DMS79 (cell line): ENCODE measurements at places on chromosomes 12 and 14.

DNA sequence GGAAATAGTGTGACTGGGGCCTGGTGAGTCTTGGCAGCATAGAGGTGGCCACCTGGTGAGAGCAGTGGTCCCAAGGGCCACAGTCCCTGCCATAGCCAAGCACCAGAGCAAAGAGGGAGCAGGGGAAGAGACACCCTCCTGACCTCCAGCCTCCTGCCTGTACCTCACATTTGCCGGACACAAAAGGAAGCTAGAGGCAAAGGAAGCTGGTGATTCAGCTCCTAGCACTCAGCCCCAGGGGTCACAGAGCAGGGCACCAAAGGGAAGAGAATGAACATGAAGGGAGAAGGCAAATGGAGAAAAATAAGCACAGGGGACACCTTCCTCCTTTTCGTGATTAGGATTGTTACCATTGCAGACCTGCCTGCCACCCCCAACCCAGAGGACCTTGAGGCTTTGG, 216.8 kb downstream of the ZFP36L1 start:
- no peak for DNase-seq

GRCh38 chr12:5200278-5201087, 156.8 kb downstream of the KCNA5 start:
- DNase-seq, result no peak

DNA sequence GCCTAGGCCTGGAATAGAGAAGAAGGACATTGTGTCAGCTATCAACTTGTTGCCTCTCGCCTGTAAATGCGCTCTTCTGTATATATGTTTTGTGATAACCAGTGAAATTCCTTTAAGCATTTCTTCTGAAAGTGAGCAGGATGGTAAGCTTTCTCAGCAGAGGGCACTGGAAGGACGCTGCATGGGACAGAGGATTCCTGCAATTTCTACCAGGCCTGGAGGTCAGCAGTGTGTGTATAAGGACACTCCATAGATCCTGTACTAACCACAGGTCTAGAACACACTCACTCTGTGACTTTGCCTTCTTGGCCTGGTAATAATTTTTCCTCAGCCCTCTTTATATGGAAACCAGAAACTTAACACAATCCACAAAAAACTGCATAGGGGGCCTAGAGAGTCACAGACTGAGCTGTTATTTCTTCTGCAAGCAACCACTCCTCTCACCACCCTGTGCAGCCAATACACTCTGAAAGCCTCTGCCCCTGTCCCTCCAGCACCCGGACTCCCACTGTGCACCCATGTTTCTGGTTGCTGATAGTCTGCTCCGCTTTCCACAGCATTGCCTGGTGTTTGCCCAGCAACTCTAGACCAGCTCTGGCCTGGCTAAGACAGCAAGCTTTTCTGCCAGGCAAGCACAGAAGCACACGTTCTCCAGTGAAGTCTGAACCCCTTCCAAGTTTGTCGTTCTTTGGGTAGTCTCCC, 94.0 kb upstream of the RMST start:
- no peak for DNase-seq

- DNase-seq, result no peak
Observed at GRCh38 chr12:82436354-82436753, 78.0 kb downstream of the METTL25 start.

DNA sequence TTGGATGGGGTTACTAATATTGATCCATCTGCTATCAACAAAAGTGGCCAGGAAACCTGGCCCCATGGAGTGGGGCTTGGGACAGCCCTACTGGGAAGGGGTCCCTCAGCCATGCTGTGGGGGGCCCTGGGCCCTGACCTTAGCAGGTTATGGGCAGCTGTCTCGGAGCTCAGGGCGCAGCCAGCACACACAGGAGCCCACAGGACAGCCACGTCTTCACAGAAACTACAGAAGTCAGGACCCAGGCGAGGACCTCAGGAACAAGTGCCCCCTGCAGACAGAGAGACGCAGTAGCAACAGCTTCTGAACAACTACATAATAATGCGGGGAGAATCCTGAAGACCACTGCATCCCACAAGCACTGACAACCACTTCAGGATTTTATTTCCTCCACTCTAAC, 11.9 kb upstream of the FKBP11 start:
- no peak for DNase-seq

GRCh38 chr12:118925407-118925806, 55.9 kb upstream of the SRRM4 start:
- DNase-seq, result no peak

- DNase-seq, result no peak
Observed at GRCh38 chr12:93704122-93704521, 26.9 kb downstream of the CRADD start.

- no peak for DNase-seq
Observed at GRCh38 chr14:59753512-59753911, 117.1 kb downstream of the RTN1 start.

GRCh38 chr12:4031703-4032291, 158.6 kb upstream of the PARP11 start:
- no peak for DNase-seq

DNA sequence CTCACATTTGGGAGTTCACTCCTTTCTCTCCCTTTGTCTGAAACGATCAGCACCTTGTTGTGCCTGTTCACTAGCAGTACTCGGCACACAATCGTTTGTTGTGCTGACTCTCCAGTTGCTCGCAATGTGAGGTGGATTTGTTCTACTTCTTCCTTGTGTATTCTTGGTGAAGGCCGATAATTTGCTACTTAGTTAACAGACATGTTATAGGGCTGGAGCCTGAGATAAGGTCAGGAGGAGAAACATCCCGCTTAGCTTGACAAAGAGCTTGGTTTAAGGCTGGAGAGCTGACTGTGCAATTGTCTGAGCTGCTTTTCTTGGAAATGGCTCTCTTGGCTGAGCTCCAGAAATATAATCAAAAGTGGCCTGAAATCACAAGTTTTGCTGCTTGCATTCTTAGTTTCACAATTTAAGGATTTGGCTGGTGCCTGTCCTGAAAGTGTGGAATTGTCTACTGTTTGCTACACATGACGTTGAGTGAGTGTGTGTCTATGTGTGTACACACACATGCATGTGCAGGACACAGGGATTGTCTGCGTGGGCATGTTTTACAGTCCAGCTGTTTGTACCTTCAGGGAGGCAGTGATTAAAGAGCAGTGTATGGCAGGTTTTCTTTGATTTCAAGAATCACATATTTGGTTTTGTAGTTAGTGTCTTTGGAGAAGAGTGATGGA, 77.7 kb downstream of the ARF6 start:
- peak; percentile 90 for DNase-seq
